ENCODE measurements at places on chromosomes 11 and 22. TPM values are rescaled to one million over a fixed set of nuclear protein-coding genes. Genes with fewer than 3 reads are reported as not detected.

The MPZL3 gene
- 5.7 TPM for polyA plus RNA-seq

The BAIAP2L2 gene
- polyA plus RNA-seq = 11.1 TPM

The PLEKHA7 gene
- 59.3 TPM for polyA plus RNA-seq

The RIMBP3C gene
- polyA plus RNA-seq = 0.32 TPM

GRCh38 chr11:85821636-85822035, 10.7 kb upstream of the SYTL2 start:
- no peak for DNase-seq

DNA sequence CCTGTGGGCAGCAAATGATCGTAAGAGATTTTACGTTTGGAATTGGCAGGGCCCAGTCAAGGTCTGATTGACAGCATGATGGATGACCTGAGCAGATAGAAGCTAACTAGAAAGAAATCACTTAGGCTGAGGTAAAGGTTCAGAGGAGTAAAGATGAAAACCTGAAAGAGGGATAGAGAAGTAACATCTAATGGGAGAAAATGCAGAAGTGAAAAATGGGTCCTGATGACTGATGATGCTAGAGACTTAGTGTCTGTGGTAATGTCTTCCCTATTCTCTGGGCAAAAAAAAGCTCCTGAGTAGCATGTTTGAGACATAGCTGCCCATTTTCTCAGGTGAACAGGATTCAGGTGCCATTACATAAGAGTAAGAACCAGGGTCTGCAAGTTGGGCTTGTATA, 628.8 kb upstream of the ANO5 start:
- DNase-seq = no peak

GRCh38 chr11:103947546-103947919, 88.9 kb upstream of the DDI1 start:
- no peak for DNase-seq

DNA sequence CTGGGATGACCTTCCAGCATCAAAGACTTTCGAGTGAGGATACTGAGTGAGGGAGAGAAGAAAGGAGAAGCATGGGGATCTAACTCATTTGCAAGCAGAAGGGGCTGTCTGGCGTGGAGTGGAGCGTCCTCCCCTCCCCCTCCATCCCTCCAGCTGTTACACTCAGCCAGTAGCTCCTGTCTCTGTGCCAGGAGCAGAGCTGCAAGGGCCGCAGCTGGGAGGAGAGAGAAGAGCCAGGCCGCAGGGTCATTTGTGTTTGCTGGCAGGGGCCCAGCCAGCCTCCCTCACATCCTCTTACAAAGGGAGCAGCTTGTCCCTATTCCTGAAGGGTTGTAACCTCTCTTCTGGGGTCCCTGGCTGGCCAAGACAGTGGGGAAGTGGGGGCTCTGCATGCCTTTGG, 57.9 kb downstream of the NECTIN1 start:
- no peak for DNase-seq

DNA sequence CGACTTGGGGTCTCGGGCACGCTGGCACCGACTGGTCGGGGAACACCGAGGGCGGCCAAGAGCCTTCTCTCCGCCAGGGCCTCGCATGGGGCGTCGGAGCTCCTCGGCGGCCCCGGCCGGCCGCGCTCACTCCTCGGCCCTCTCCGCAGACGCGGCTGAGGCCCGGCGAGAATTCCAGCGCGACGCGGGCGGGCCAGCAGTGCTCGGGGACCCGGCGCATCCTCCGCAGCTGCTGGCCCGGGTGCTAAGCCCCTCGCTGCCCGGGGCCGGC, 5.6 kb downstream of the TBX1 start:
- DNase-seq = no peak

- DNase-seq = no peak
Measured at GRCh38 chr11:110100476-110101240, 7.5 kb downstream of the ZC3H12C start.

GRCh38 chr22:44639891-44640617, 62.0 kb upstream of the PRR5 start:
- no peak for DNase-seq

DNA sequence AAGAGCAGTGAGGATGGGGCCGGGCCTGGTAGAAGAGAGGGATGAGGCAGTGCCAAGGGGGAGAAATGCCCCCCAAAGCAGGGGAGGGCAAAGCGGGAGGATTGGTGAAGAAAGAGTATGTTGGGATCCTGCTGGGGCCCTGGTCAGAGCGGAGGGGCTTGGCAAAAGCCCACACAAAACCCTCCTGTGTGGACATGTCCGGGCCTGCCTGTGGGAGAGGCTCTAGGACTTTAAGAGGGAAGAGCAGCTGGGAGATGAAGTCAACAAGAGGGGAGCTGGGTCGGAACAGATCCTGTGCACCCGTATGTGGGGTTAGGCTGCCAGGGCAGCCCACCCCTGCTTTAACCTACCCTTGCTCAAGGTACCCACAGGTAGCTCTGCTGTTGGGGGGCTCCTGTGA, 25.8 kb downstream of the ART5 start:
- DNase-seq = no peak

DNA sequence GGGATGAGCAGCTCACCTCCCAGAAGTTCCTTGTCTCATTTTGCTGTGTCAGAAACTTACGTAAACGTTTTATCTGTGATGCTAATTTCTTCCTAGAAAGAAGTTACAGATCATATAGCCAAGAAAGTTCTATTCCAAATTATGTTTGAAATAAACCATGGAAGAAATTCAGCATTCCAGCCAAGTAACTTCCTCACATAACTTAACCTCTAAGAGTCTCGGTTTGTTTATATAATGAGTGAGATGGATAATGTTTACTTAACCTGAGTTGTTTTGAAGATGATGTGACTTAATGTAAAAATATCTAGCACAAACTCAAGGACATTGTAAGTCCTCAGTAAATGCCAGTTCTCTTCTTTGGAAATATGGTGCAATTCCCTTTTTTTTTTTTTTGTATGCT, 8.9 kb upstream of the MUC15 start:
- DNase-seq = no peak

DNA sequence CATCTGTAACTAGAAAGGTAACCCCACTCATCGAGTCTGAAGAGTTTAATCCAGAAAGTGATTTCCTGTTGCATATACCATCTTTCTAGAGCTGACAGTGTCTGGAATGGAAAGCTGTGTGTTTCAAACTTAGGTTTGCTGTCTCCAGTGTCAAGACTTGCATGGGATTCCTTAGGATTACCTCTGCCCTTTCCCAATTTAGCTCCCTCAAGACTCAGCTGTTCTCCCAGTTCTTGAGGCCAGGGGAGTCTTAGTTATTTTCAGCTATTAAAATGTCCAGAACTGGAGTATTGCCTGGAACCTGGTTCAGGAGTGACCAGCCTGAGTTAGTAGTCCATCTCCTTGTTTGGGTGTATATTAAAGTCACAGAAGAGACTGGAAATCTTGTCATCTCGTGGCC, 25.0 kb upstream of the LDHA start:
- no peak for DNase-seq

GRCh38 chr11:587978-588380, 11.7 kb downstream of the PHRF1 start:
- no peak for DNase-seq

DNA sequence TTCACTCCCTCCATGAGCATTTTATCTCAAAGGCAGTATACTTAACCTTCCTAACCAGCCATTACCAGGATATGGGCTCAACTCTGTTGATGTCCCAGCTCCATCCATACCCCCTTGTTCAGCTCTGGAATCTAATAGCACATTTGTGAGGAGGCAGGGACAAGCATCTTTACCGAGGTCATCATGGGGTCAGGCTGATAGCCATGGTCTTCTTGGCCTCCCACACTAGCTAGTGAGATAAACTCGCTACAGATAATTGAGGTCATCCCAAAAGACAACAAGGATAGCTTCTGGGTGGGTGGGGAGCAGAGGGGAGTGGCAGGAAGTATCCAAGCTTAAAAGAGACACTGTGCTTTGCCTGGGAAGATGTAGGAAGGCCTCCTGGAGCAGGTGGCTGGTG, 141.6 kb upstream of the RASSF10 start:
- DNase-seq = no peak

DNA sequence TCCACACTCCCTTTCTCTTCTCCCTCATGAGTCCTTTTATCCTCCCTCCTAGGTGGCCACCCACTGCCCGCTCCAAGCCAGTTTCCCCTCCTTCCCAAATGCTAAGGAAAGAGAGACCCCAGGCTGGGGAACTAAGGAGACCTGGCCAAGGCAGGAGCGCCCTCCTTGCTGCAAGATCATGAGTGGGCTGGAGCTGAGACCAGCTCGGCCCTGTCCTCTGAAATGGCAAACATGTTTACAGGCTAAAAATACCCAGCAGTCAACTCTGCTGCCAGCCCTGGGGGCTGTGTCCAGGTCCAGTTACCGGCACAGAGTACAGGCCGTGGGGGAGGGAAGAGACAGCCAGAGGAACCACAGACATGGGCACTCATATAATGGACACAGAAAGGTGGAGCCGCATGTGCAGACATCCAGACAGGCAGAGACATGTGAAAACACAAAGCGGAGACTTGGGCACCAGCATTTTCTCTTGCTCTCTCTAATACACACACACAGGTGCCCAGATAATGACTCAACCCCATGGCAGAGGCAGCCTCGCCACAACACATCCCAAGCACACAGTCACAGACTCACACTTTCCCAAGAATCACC, 1.2 kb upstream of the AHNAK start:
- no peak for DNase-seq
